Esophagus muscularis mucosa (tissue), 4 donors: ENCODE measurements at places on chromosomes 6 and 20. TPM values are rescaled to one million over a fixed set of nuclear protein-coding genes. Genes with fewer than 3 reads are reported as not detected.

Gene FLRT3
- total RNA-seq = 0.42 TPM

Gene PBOV1
- total RNA-seq = not detected

Gene STMND1
- total RNA-seq = not detected

Gene EDN1
- 18.2 TPM for total RNA-seq

Gene RNGTT
- total RNA-seq = 12.9 TPM
